ENCODE measurements at places on chromosomes 12 and 14.

DNA sequence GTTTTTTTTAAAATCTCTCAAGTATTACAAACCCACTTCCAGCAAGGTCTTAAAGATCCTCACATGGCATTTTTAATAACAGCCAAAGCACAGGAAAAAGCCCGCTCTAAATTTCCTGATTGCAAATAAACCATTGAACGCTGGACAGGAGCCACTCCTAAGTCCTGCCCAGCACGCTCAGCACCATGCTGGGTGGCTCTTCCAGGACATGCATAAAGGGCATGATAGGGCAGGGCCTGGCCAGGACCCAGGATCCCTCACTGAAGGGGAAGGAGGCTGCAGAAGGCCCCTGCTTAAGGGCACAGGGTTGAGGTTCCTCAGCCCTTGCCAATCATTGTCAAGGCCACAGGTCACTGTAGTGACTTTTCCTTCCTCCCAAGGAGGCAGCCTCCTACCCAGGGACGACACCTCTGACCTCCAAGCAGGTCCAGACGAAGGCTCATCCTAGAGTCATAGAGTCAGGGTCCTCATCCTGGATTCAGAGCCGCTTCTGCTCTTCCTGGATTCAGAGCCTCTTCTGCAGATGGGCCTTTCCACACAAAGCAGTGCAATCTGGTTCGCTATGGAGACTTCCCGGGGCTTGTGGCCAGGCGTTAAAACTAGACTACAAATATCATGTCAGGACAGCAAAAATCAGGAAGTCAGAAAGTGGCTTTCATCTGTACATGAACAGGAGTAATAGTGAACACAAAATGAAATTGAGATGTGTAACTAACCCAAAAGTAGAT, 123.8 kb downstream of the GCH1 start:
- DNase-seq = no peak

GRCh38 chr14:34180869-34181268, 230.0 kb upstream of the EGLN3 start:
- DNase-seq = no peak

- DNase-seq = peak; percentile 76
Measured at GRCh38 chr14:104150136-104151025, 12.0 kb downstream of the KIF26A start.

DNA sequence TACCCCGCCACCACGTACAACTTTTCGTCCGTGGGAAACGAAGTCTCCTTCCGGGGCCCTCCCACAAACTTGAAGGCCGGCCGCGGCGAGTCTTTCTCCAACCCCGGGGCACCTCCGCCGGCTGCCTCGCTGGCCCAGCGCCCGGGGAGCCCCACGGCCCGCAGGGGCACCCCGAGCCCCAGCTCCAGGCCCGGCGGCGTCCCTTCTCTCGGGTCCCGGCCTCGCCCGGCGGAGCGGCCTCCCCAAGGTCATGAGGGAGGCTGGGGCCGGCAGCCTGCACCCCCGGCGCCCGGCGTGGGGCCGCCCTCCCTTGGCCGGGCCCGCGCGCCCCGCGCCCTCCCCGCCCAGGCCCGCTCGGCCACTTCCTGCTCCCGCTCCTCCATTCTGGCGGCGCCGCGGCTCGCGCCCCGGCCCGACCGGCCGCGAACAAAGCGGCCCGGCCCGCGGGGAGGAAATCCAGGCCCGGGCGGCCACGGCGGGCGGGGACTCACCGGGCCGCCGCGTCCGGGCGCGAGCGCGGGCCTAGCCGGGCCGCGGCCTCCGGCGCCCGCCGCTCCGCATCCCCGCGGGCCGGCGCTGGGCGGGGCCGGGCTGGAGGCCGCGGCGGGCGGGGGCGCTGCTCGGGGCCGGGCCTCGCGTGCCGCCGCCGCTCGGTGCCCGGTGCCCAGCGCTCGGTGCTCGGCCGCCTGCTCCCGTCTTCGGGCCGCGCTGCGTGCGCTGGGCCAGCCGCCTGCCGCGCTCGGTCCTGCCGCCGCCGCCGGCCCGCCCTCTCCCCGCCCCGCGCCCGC, at the start of gene AKT1:
AKT1 (minus strand) TSS at position 756 of the 788 bp plus-strand sequence. CDS start 3,105 bp downstream, outside the sequence.
- peak; percentile 66 for DNase-seq

DNA sequence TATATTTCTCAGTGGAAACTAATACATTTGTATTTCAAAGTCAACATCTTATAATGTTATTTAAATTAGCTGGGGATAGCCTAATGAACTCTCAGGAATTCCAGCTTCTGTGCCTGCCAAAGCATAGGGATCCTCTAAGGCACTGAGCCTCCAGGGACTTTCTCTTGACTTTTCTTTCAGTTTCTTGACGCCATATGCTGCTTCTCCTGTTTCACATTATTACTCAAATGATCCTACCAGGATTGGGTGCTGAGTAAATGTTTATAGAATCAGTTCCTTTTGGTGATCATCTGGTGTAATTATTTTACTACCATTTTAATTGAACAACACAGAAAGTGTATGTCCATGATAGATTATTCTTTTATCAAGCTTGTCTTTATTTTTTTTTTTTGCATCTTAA, 7.9 kb downstream of the METTL25 start:
- no peak for DNase-seq

GRCh38 chr12:121441555-121441954, 41.6 kb downstream of the RNF34 start:
- DNase-seq = no peak

DNA sequence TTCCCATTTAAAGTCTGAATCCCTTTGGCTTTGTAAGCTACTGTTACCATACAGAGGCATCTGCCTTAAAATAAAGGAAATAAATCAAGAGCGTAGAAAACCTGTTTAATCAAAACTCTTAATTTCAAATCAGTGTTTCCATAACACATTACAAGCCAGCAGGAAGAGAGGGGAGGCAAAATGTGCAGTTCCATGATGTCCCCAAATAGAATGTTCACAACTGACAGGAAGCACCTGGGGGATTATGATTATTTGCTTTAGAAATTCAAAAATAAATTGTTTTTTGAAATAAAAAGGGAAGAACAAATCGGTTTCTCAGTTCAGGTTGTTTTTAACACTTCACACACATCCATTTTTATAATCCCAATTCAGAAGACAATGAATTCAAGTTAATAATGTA, 21.4 kb downstream of the SOCS2 start:
- no peak for DNase-seq

All from H54 (cell line).